ENCODE measurements at places on chromosomes 12 and 14.

DNA sequence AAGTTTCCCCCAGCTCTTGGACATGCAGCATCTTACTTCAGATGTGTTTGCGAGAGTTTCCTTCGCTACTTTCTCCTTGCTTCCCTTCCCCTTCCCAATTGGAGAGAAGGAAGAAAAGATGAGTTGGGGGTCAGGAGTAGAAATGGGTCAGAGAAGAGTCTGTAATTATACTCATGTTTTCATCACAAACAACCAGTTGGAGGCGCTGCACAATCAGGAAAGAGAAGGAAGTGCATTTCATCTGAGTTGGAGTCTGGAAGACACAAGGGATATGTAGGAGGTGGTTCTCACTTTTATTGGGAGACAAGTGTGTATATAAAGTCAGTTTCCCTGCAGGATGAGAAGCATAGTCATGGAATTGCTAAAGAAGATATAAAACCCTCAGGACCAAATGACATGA, 31.3 kb upstream of the VSX2 start:
- DNase-seq, result no peak

DNA sequence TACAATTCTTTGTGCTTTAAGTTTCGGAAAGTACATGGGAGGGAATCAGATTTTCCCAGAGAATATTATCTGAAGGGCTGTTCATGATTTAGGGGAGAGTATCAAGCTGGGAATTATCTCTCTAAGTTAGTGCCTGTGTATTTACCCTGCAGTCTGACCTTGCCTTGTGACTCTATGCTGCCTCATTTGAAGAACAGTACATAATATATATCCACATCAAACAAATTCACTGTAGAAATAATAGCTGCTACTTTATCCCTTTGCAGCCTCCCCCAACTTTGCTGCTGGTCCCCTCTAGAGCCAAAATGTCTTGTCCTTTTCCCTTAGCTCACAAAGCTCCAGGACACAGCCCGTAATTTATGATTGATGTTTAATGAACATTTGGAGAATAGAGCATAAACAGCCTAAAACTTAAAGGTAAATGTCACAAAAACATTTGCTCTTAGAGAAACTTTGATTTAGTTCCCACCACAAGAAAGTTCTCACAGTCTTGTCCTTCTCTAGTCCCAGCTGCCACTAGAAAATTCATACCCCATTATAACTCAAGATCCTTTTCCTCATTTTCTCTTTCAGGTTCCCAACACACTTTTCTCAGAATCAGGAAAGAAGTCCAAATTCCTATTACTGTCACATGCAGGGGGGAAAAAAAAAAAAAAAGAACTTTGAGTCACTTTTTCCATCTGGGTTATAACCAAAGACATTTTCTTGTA, 1009.6 kb downstream of the FLRT2 start:
- no peak for DNase-seq

DNA sequence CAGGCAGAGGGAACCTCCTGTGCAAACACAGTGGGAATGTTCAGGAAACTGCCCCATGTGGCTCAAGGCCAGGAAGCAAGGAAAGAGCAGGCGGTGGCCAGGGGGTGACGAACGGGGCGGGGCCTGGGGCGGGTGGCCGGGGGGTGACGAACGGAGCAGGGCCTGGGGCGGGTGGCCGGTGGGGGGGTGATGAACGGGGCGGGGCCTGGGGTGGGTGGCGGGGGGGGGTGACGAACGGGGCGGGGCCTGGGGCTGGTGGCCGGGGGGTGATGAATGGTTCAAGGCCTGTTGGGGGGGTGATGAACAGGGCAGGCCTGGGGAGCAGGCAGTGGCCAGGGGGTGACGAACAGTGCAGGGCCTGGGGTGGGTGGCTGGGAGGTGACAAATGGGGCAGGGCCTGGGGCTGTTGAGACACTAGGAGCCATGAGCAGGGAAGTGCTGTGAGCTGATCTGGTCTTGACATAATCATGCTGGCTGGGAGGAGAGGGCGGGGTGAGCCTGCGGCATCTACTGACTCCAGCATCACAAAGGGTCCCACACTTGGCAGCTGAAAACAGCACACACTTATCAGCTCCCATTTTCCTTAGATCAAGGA, 62.7 kb upstream of the FBRSL1 start:
- DNase-seq, result no peak

DNA sequence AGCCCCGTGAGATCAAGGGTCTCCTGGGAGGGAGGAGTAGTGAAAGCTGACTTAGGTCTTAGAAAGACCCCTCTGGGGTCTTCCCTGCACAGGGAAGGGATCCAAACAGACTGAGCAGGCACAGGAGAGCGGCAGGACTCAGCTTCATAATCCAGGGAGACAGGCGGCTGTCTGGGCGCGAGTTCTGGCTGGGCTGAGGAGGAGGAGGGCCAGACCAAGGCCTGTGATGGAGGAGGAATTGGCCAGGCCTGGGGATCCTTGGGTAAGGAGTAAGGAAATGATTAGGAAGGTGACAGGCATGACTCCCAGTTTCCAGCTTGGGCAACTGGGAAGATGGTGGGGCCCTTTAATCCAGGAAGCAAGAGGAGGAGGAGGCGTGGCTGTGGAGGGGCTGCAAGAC, 93.1 kb downstream of the DICER1 start:
- no peak for DNase-seq

DNA sequence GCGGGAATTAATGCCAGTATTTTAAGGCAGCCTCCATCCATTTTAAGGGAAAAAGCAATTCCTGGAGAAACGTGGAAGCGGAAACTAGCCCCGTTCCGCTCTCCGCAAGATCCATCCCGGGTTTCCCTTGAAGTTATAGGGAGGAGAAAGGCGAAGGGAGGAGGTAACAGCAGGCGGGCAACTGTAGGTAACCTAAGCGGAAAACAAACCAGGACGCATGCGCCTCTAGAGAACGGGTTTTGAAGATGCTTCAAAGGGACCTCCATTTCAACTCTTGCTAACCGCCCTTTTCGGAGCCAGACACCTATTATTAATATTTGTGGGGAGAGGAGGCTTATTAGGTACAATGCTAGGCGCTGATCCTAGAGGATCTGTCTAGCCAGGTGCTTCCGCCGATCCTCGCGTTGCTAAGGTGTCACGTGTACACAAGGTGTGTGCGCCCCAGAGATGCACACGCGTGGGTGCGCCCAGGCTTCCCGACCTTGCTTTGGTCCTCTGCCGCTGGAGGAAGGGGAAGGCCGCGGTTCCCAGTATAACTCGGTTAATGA, 6.2 kb downstream of the TBX5 start:
- DNase-seq, result no peak

DNA sequence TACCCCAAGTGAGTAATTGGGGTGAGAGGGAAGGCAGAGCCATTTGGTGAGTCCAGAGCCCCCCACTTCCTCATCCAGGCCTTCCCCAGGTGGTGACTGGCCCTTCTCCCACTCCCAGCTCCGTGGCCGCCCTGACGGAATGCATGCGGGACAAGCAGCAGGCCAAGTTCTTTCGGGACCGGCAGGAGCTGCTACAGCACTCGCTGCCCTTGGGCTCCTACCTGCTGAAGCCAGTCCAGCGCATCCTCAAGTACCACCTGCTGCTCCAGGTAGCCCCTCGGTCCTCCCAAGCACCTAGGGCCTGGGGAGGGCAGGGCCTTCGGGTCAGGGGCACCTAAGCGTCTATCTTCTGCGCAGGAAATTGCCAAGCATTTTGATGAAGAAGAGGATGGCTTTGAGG, 26.5 kb downstream of the PLEKHG3 start:
- no peak for DNase-seq

- peak; percentile 37 for DNase-seq
Measured at GRCh38 chr12:121933522-121934308, 15.3 kb downstream of the CFAP251 start.

- DNase-seq, result no peak
Measured at GRCh38 chr12:70577283-70577634, 60.0 kb downstream of the PTPRB start.

GRCh38 chr14:105711841-105712460, 185.6 kb downstream of the TMEM121 start:
- DNase-seq, result no peak

GRCh38 chr14:86091811-86092210, 561.9 kb downstream of the FLRT2 start:
- DNase-seq, result no peak

- no peak for DNase-seq
Measured at GRCh38 chr12:48863291-48863690, 2.4 kb downstream of the RND1 start.

GRCh38 chr12:100895192-100895591, 100.6 kb downstream of the ANO4 start:
- DNase-seq, result no peak
